Calu3 (cell line): ENCODE measurements at places on chromosomes 6 and 20. TPM values are rescaled to one million over a fixed set of nuclear protein-coding genes. Genes with fewer than 3 reads are reported as not detected.
A peak's percentile ranks its signal among the peaks of the same experiment; 100 is the strongest.

The CST2 gene
- total RNA-seq: not detected in 2 replicates

The ZNF451 gene
- total RNA-seq: 61.7 and 68.7 TPM in 2 replicates

The SLC24A3 gene
- not detected in 2 replicates for total RNA-seq

The DEFB124 gene
- total RNA-seq: not detected in 2 replicates

The TMEM244 gene
- not detected in 2 replicates for total RNA-seq

The PKIB gene
- total RNA-seq: 11.8 and 17.2 TPM in 2 replicates

The LSM2 gene
- 126 and 144 TPM in 2 replicates for total RNA-seq

The TMEM200A gene
- not detected in 2 replicates for total RNA-seq

DNA sequence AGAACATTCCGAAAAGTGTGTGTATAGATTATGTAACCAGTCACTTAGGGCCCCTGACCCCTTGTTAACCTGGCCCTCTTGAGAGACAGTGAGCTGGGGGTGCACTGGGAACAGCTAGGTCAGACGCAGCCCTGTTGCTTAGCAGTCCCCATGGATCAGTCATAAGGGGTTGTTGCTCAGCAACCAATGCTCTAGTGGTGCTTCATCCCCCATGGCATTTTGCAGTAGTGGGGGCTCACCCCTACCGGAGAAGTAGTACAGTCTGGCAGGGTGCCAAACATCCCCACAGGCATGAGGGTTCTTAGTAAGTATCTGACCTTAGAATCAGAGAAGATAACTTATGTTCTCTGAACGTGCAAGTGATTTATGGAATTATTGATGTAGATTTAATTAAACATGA is 12.3 kb downstream of the PKIB start:
- no peaks in the 10 kb centered on the region for H3K27me3 ChIP-seq
- no peak overlapping the region for H3K27ac ChIP-seq
- H3K36me3 ChIP-seq: no peaks in the 10 kb centered on the region
- H3K4me3 ChIP-seq: no peak overlapping the region
- no peak for DNase-seq
- peaks cover 31% of the 10 kb centered on the region for H3K4me1 ChIP-seq

- H3K4me3 ChIP-seq: no peak overlapping the region
- no peak overlapping the region for H3K27ac ChIP-seq
- DNase-seq: no peak
- peaks cover 18% of the 10 kb centered on the region for H3K4me1 ChIP-seq
Measured at GRCh38 chr6:150895928-150896632, 30.6 kb downstream of the MTHFD1L start.

- peaks cover 7% of the 10 kb centered on the region for H3K4me1 ChIP-seq
- H3K4me3 ChIP-seq: peak overlapping the region; percentile 90
- H3K27me3 ChIP-seq: peaks cover 27% of the 10 kb centered on the region
- H3K27ac ChIP-seq: no peak overlapping the region
- H3K36me3 ChIP-seq: peaks cover 6% of the 10 kb centered on the region
- no peak for DNase-seq
Measured at GRCh38 chr6:144149558-144149893, 791 bp upstream of the STX11 start.

DNA sequence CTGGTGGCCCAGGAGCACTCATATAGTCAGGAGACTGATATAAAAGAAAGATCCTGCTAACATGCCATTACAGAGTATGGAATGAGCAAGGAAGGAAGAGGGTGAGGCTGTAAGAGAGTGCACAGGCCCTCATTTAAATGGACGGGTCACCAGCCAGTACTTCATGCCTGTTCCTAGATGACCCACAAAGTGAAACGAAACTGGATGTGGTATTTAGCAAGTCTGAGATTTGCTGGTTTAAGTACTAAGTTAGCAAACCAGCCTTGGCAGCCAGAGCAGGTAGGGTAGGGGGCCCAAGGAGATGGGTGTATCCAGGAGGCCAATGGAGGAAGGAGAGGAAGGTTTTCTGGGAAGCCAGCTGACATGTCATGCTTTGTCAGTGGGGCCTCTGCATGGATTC is 15.9 kb downstream of the NT5E start:
- H3K36me3 ChIP-seq: peaks cover 33% of the 10 kb centered on the region
- peaks cover 68% of the 10 kb centered on the region for H3K4me1 ChIP-seq
- H3K27me3 ChIP-seq: no peaks in the 10 kb centered on the region
- H3K27ac ChIP-seq: peak overlapping the region; percentile 87

- DNase-seq: no peak
- H3K27me3 ChIP-seq: no peaks in the 10 kb centered on the region
- H3K36me3 ChIP-seq: no peaks in the 10 kb centered on the region
- peaks cover 44% of the 10 kb centered on the region for H3K4me1 ChIP-seq
Measured at GRCh38 chr6:113997116-113997515, 26.2 kb upstream of the HDAC2 start.

- H3K4me3 ChIP-seq: no peak overlapping the region
- no peak overlapping the region for H3K27ac ChIP-seq
- no peaks in the 10 kb centered on the region for H3K27me3 ChIP-seq
- no peak for DNase-seq
- peaks cover 99% of the 10 kb centered on the region for H3K36me3 ChIP-seq
Measured at GRCh38 chr20:62902926-62903615, 23.2 kb downstream of the DIDO1 start.

DNA sequence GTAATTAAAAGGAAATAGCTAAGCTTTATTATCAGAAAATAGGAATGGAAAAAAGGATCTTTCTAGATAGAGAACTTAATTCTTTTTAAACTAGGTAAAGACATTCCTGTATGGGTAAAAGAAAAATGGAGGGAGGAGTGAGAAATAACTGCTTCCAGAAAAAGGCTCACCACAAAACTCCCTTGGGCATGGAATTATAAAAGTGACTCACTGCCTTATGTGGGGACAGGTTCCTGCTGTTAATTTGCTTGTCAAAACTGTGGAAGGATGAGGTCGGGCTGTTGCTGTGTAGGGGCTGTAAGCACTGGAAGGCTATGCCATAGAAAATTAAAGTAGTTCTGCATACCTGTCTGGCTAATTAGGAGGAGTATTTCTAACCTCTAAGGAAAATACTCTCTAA is 158.7 kb downstream of the UBE3D start:
- H3K27ac ChIP-seq: no peak overlapping the region
- DNase-seq: no peak

DNA sequence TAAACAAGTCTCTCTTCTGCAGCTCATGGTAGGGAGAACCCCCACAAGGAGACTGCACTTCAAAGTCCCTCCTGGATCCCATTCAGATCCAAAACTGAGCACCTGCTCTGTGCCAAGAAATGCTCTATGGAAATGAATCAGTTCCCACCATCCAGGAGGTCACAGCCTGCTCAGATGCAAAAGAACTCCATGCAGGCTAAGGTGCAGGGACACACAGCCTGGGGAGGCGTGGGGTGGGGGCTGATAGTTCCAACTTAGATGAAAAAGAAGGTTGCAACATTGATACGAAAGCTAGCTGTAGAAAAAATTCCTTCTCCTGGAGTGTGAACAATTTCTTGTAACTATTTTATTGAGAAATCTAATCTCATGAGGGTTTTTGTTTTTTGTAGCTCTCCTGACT is 111.0 kb upstream of the TMEM170B start:
- no peak for DNase-seq
- H3K4me3 ChIP-seq: no peak overlapping the region
- peaks cover 6% of the 10 kb centered on the region for H3K36me3 ChIP-seq
- no peaks in the 10 kb centered on the region for H3K27me3 ChIP-seq
- peaks cover 39% of the 10 kb centered on the region for H3K4me1 ChIP-seq
- no peak overlapping the region for H3K27ac ChIP-seq
